HFFc6 (cell line): ENCODE measurements at places on chromosomes 11 and 22.

GRCh38 chr22:44686873-44687600 is 15.0 kb upstream of the PRR5 start:
- no peaks in the 10 kb centered on the region for H3K36me3 ChIP-seq
- H3K4me3 ChIP-seq = no peak overlapping the region
- peaks cover 22% of the 10 kb centered on the region for H3K4me1 ChIP-seq
- H3K27me3 ChIP-seq = peaks cover 2% of the 10 kb centered on the region; the same call in 1 of the 2 replicates

GRCh38 chr22:47849576-47849975 is 1087.1 kb downstream of the TBC1D22A start:
- H3K27ac ChIP-seq = no peak overlapping the region
- H3K4me3 ChIP-seq = no peak overlapping the region
- peaks cover 1% of the 10 kb centered on the region; the same call in 1 of the 2 replicates for H3K27me3 ChIP-seq
- H3K36me3 ChIP-seq = peaks cover 11% of the 10 kb centered on the region; the same call in 1 of the 2 replicates
- H3K4me1 ChIP-seq = no peaks in the 10 kb centered on the region
- no peak for DNase-seq

DNA sequence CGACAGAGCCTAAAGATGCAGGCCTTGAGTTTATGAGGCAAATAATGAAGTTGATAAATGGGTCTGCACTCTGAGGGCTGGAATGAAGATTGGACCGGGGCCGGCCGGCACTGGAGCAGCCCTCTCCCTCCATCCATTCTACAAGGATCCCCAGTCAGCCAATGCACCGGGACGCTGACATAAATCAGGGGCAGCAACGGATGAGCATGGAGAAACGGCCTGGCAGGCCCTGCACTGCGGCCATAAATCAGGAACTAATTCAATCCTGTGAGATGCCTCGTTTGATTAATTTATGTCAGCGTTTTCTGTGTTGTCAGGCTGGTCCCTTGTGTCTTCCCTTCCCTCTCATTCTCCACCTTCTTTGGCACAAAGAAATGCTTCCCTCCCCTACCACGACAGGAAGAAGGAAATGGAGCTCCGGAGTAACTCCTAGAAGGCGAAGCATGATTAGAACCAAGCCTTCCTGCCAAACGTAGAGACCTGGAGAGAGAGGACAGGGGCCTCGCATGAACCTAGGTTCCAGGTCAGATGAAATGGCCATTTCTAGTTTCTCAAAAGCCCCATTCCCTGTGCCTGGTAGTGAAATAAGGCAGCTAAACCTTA is 358.4 kb downstream of the OPCML start:
- no peaks in the 10 kb centered on the region for H3K4me1 ChIP-seq
- H3K27me3 ChIP-seq = no peaks in the 10 kb centered on the region
- no peak for DNase-seq
- no peak overlapping the region for H3K4me3 ChIP-seq
- peaks cover 5% of the 10 kb centered on the region; the same call in 1 of the 2 replicates for H3K36me3 ChIP-seq

DNA sequence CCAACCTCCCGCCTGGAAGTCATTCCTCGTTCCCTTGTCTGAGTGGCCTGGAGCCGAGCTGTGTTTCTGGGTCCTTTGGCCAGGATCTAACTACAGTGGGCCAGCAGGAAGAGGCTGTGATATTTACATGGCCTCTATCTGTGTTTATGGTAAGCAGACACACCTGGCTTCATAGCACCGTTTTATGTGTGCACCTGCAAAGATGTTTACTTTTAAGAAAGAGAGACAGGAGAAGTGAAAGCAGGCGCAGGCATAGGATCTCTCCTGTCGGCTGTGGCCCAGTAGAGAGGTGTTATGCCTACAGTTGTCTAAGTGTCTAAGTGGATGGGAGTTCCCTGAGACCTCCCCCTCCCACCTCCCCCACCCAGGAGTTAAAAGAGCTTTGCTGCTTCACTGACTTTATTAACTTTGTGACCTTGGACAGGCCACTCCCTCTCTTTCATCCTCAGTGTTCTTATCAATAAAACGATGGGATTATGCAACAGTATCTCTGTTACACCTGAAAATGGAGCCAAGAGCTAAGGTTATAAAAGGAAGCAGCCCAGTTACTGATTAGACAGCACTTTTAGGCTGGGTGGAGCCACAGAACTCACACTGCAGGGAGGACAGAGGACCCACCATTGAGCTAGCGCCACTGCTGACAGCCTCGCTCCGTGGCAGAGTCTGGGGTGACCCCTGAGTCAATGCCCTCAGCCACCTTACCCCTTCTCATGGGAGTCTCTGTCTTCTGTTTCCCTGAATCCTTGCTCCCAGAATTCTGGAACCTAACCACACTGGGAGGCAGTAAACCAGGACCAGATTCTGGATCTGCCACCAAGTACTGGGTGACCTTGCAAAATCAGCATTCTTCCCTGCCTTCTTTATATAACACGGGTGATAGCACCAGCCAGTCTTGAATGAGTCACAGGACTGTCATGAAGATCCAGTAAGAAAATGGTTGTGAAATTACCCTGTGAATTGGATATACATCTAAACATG is 22.0 kb downstream of the ST14 start:
- H3K4me1 ChIP-seq = peaks cover 20% of the 10 kb centered on the region
- H3K36me3 ChIP-seq = no peaks in the 10 kb centered on the region
- peaks cover 33% of the 10 kb centered on the region for H3K27me3 ChIP-seq
- DNase-seq = peak; percentile 71
- no peak overlapping the region for H3K4me3 ChIP-seq

DNA sequence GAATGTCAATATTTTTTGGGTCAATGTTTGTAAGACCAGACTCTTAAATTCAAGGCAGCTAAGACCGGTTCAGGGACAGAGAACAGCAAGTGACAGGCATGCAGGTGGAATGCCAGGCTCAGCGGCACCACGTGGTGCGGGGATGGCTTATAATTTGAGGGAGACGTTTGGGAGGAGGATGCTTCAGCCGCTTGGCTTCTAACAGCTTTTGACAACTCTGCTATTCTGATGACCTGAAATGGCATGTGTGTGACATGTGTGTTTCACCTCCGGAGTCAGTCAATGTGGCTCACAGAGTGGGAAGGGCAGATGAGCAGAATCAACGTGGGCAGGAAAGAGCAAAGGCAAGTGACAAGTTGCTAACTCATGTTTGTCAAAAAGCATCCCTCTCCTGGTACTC is 228.3 kb downstream of the KIRREL3 start:
- H3K27me3 ChIP-seq = no peaks in the 10 kb centered on the region; the same call in 1 of the 2 replicates
- H3K4me1 ChIP-seq = peaks cover 25% of the 10 kb centered on the region
- H3K4me3 ChIP-seq = no peak overlapping the region
- DNase-seq = no peak

GRCh38 chr11:33060271-33060670 is 20.9 kb downstream of the TCP11L1 start:
- peaks cover 50% of the 10 kb centered on the region for H3K36me3 ChIP-seq
- no peak for DNase-seq
- peak overlapping the region; percentile 90 for H3K27ac ChIP-seq
- peaks cover 73% of the 10 kb centered on the region for H3K4me1 ChIP-seq
- peaks cover 2% of the 10 kb centered on the region; the same call in 1 of the 2 replicates for H3K27me3 ChIP-seq

- peaks cover 23% of the 10 kb centered on the region for H3K4me1 ChIP-seq
- H3K27me3 ChIP-seq = peaks cover 2% of the 10 kb centered on the region; the same call in 1 of the 2 replicates
- DNase-seq = no peak
- no peak overlapping the region for H3K4me3 ChIP-seq
- H3K36me3 ChIP-seq = no peaks in the 10 kb centered on the region
- H3K27ac ChIP-seq = no peak overlapping the region
Measured at GRCh38 chr11:60870733-60871377, 3.5 kb downstream of the ZP1 start.

- H3K27ac ChIP-seq = peak overlapping the region; percentile 86
- peaks cover 4% of the 10 kb centered on the region for H3K27me3 ChIP-seq
- H3K4me3 ChIP-seq = no peak overlapping the region
- H3K4me1 ChIP-seq = peaks cover 83% of the 10 kb centered on the region
- H3K36me3 ChIP-seq = peaks cover 31% of the 10 kb centered on the region
- no peak for DNase-seq
Measured at GRCh38 chr22:45784357-45785277, 113.0 kb downstream of the ATXN10 start.

DNA sequence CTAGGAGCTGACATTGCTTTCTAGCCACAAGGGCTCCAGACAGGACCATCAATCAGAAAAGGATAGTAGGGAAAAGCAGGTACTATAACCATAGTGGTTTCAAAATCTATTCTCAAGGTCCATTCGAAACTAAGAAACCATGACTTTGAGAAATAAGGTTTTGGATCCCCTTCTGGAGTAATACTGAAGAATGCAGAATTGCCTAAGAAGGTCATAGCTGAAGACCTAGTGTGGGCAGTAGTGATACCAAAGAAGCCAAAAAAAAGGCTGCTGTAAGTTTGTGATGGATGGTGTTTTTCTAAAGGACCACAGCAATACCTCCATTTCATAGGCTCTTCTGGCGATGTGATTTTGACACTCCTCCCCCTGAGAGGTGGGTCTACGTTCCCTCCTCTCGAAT is 163.1 kb downstream of the MAML2 start:
- H3K4me1 ChIP-seq = peaks cover 30% of the 10 kb centered on the region; the same call in 1 of the 2 replicates
- no peak overlapping the region for H3K4me3 ChIP-seq
- H3K27me3 ChIP-seq = 0 out of 2 replicates have a peak, but pooled peaks cover 2% of the 10 kb centered on the region
- no peak overlapping the region for H3K27ac ChIP-seq
- no peak for DNase-seq
- peaks cover 34% of the 10 kb centered on the region for H3K36me3 ChIP-seq

DNA sequence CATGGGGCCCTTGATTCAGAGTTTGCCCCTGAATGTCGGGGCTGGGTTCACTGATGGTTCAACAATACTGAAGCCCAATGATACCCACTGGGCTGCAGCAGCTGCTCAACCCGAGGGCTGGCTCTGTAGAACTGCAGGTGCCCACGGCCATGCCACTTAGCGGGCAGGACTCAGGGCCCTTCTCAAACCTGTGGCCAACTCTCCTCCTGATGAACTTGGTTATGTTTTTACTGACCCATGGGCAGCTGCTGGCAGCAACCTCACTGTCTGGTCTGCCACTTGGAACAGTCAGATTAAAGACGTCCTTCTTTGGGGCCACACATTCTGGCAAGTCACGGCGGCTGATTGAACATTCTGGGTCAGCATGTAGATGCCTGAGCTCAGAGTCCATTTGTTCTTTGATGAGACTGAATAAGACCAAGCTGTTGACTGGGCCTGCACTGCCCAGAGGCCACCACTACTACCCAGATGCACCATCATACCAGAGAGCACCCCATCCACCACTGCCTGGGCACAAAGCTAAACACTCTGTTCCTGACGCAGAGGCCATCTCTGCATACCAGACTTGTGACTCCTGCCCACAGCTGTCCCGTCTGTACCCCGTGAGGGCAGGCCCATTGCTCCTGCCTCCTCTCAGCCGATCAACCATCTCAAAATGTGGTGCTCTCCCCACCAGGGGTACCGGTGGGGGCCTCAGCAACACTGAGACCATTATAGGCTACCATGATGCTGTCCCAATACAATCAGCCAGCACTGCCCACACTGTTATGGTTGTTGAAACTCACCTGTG is 67.8 kb downstream of the SHANK2 start:
- H3K36me3 ChIP-seq = no peaks in the 10 kb centered on the region; the same call in 1 of the 2 replicates
- no peak overlapping the region for H3K4me3 ChIP-seq
- peaks cover 5% of the 10 kb centered on the region for H3K27me3 ChIP-seq

- peaks cover 10% of the 10 kb centered on the region for H3K4me1 ChIP-seq
- H3K4me3 ChIP-seq = peak overlapping the region; percentile 70
- H3K36me3 ChIP-seq = peaks cover 20% of the 10 kb centered on the region
- H3K27me3 ChIP-seq = no peaks in the 10 kb centered on the region
- H3K27ac ChIP-seq = no peak overlapping the region
Measured at GRCh38 chr22:50199829-50200460, 866 bp upstream of the SELENOO start.

- no peak for DNase-seq
- no peak overlapping the region for H3K4me3 ChIP-seq
- H3K27ac ChIP-seq = no peak overlapping the region
- no peaks in the 10 kb centered on the region; the same call in 1 of the 2 replicates for H3K27me3 ChIP-seq
- no peaks in the 10 kb centered on the region; the same call in 1 of the 2 replicates for H3K36me3 ChIP-seq
Measured at GRCh38 chr22:25105817-25106650, 93.6 kb upstream of the CRYBB3 start.

- H3K4me1 ChIP-seq = no peaks in the 10 kb centered on the region
- H3K4me3 ChIP-seq = no peak overlapping the region
- H3K27ac ChIP-seq = no peak overlapping the region
- H3K27me3 ChIP-seq = peaks cover 17% of the 10 kb centered on the region; the same call in 1 of the 2 replicates
- H3K36me3 ChIP-seq = no peaks in the 10 kb centered on the region
- peak; percentile 4 for DNase-seq
Measured at GRCh38 chr11:102680945-102681344, 24.6 kb downstream of the MMP27 start.

DNA sequence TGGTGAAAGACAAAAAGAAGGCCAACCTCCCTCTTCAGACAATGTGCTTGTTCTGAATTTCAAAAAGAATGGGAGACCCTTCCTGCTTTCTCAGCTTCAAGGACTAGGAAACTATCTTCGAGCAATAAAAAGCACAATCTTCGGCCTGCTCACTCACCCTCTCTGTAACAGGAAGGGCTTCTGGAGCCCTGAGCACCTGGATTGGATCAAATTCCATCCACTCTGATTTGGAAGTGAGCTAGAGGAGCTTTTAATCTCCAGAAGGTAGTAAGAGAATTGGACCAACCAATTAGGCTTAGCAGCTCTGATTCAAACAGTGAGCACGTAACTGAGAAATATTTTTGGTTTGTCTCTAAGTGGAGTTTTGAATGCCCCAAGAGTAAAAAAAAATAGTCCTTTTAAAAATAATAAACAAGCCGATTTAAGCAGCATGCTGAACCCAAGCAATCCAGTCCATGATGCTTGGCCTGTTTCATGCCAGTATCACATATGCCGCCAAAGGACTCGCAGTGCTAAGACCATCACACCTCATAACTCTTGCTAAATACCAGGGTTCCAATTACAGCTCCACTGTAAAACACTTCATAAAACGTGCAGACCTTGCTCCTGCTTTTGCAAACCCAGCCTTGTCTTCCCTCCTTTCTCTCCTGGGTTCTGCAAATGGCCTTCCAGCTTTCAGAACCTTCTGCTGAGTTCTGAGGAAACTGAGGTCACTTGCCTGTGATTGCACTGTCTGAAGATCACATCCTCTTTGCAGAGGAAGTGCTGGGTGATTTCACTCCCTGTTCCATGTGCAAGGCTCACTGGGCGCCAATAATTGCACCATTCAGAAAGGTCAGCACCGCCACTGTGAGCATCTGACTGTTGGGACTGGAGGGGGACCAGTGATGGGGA is 74.4 kb downstream of the SLC1A2 start:
- no peak overlapping the region; the same call in 1 of the 2 replicates for H3K4me3 ChIP-seq
- no peak overlapping the region for H3K27ac ChIP-seq
- H3K4me1 ChIP-seq = peaks cover 41% of the 10 kb centered on the region
- no peaks in the 10 kb centered on the region for H3K36me3 ChIP-seq
- peaks cover 2% of the 10 kb centered on the region; the same call in 1 of the 2 replicates for H3K27me3 ChIP-seq
- DNase-seq = no peak

GRCh38 chr22:35540595-35541253 is at the start of gene RASD2:
Gene RASD2, plus strand, starts transcription at chr22:35540831. Its CDS starts 5,979 bp downstream, at chr22:35546810.
- DNase-seq = no peak
- no peaks in the 10 kb centered on the region for H3K36me3 ChIP-seq
- peaks cover 25% of the 10 kb centered on the region for H3K27me3 ChIP-seq
- H3K27ac ChIP-seq = no peak within 1 kb of the TSS
- peak within 1 kb of the TSS; percentile 67 for H3K4me3 ChIP-seq
- H3K4me1 ChIP-seq = no peaks in the 10 kb centered on the region

GRCh38 chr11:14310679-14311078 is 48.3 kb downstream of the RRAS2 start:
- no peak overlapping the region for H3K4me3 ChIP-seq
- H3K27ac ChIP-seq = no peak overlapping the region
- no peaks in the 10 kb centered on the region; the same call in 1 of the 2 replicates for H3K27me3 ChIP-seq

GRCh38 chr11:124511745-124512144 is 31.7 kb downstream of the OR8B12 start:
- H3K27me3 ChIP-seq = peaks cover 2% of the 10 kb centered on the region; the same call in 1 of the 2 replicates
- H3K36me3 ChIP-seq = no peaks in the 10 kb centered on the region
- H3K27ac ChIP-seq = no peak overlapping the region
- H3K4me1 ChIP-seq = no peaks in the 10 kb centered on the region
- H3K4me3 ChIP-seq = no peak overlapping the region
- DNase-seq = no peak
